ENCODE measurements at places on chromosomes 3 and 15.

- DNase-seq: no peak
Observed at GRCh38 chr3:49759226-49759625, 27.1 kb downstream of the IP6K1 start.

DNA sequence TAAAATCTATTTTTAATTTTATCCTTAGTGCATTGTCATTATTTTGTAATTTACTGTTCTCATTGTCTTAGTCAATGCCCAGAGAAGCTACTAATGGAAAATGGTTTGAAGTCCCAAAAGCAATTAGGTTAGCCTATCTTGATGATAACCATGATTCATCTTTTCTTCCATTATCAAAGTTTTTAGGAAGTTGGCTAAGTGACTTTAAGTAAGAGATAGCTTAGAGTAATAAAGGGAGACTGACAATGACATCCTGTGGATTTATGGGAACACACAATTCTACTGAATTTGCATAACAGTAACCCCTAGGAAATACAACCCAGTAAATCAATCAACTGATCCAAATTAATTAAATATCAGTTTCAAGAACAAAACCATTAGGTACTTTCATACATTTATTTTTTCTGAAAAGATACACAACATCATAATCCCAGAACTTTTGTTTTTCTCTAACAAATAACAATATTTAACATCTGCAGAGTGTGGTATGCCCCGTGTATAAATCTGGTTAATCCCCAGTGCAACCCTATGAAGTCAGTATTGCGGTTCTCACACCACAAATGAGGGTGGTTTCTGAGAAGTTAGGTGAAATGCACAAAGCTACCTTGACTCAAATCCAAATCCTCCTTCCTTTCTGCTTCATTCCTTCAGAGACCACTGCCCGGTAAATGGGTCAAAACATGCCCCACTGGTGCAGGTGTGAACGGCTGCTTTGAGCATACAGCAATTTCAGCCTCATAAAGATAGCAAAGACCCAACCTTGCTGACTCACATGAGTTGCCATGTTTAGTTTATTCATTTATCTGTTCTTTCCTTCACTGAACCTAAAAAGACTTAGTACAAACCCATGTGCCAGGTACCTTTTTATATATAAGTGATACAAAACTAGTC is 202.1 kb downstream of the TBL1XR1 start:
- DNase-seq: no peak

GRCh38 chr3:153866901-153867300 is 254.3 kb upstream of the ARHGEF26 start:
- DNase-seq: no peak

DNA sequence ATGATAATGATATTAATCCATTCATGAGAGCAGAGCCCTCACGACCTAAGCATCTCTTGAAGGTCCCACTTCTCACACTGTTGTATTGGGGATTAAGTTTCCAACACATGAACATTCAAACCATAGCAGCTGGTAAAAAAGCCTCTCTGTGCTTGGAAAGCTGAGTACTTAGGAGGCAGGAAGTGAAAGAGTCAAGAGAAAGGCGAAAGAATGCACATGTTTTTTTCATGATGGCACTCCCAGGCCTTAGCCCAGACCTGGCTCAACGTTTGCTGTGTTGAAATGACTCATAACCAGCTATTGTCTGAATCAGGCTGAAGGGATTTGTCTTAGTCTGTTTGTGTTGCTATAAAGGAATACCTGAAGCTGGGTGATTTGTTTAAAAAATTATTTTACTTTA is 84.4 kb upstream of the RGMA start:
- no peak for DNase-seq

DNA sequence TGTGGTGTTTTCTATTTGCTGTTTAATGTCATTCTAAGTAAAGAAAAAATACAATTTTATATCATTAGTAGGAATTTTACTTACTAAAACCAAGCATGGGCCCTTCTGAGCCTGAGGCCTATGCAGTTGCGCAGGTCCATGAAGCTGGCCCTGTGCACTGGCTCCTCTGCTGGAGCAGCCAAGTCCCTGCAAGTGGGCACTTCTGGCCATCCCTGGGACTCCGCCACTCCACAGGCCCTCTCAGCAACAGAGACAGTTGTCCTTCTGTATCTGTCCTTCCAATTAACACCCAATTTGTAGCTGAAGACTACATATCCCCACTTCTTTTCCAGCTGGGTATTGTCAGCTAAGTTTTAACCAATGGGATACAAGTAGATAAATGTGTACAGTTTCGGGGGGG is 49.9 kb upstream of the RYK start:
- DNase-seq: no peak

GRCh38 chr15:89051875-89052274 is 36.4 kb upstream of the ABHD2 start:
- DNase-seq: no peak

DNA sequence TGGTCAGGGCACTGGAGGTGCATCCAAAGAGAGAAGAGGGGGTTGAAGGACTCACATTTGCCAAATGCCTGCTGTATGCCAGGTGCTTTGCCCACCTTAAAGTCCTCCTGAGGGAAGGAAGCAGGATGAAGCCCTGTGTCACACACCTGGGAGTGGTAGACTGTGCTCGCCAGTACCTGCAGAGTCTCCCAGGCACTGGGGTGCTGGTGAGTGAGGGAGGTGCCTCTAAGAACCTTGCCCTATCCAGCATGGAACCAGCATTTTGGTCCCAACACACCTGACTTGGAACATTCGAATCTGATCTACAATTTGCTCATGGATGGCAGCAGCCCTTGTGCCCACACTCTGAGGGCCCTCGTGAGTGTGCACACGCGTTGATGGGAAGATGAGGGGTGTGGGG is 76.7 kb downstream of the SEC22A start:
- DNase-seq: no peak

GRCh38 chr15:76006136-76006778 is 6.0 kb downstream of the NRG4 start:
- no peak for DNase-seq

All from activated CD4-positive, alpha-beta T cell treated with anti-CD3 and anti-CD28 coated beads, Interleukin-2, amount 10 ng/mL, durations not matched to agents 7 days and 5 days (primary cell).